ENCODE measurements at places on chromosomes 3 and 15.
A peak's percentile ranks its signal among the peaks of the same experiment; 100 is the strongest.

- no peak for DNase-seq
These were observed 1.7 kb downstream of the SEMA5B start for GRCh38 chr3:123025642-123026521.

GRCh38 chr15:42954291-42954690 is 33.7 kb upstream of the TTBK2 start:
- no peak for DNase-seq

- no peak for DNase-seq
These were observed 32.1 kb upstream of the PIAS1 start for GRCh38 chr15:68022061-68022460.

GRCh38 chr15:27176785-27177406 is 205.9 kb downstream of the GABRG3 start:
- no peak for DNase-seq

- peak; percentile 30 for DNase-seq
These were observed 603 bp downstream of the PLEKHO2 start for GRCh38 chr15:64842096-64842939.

GRCh38 chr3:171396048-171396447 is 64.2 kb downstream of the TNIK start:
- no peak for DNase-seq

- DNase-seq: no peak
These were observed 77.6 kb downstream of the DAPK2 start for GRCh38 chr15:63968700-63969099.

- DNase-seq: no peak
These were observed 33.5 kb upstream of the BCL6 start for GRCh38 chr3:187778726-187779125.

DNA sequence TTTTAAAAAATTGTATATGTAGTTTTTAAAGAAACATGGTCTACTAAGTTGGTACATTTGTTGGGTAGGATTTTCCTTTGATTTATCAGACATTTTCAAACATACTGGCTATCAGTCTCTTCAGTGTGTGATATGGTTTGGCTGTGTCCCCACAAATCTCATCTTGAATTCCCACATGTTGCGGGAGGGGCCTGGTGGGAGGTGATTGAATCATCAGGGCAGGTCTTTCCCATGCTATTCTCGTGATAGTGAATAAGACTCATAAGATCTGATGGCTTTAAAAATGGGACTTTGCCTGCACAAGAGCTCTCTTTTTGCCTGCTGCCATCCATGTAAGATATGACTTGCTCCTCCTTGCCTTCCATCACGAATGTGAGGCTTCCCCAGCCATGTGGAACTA is 121.9 kb downstream of the ABI3BP start:
- no peak for DNase-seq

- peak; percentile 64 for DNase-seq
These were observed 1.7 kb upstream of the CCR8 start for GRCh38 chr3:39327746-39328349.

DNA sequence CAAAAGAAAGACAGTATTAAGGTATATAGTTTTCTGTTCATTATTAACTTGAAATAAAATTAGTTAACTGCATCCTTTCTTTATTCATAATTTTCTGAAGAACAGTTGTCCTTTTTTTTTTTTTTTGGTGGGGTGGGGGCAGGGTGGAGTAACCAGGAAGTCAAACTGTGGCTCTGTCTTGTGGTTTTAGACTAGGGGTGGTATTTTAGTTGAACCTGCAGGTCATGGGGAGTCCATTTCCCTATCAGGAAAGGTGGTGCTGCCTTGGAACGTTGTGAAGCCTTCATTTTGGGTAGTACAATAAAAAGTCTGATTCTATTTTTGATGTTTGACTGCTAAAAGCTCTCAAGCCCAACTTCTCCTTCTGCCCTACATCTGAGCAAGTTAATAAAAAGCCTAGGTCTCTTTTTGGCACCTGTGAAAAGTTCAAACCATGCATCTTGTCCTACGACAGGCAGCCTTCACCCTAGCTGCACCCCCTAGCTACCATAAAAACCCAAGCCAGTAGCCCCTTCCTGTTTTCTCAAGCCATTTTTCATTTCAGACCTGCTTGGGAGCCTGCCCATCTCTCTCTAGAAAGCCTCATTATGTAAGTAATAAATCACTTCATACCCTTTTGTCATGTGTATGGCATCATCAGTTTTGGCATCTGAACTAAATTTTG is 31.2 kb upstream of the RIOX2 start:
- DNase-seq: no peak

- no peak for DNase-seq
These were observed 17.2 kb downstream of the PLXNA1 start for GRCh38 chr3:127000119-127000518.

DNA sequence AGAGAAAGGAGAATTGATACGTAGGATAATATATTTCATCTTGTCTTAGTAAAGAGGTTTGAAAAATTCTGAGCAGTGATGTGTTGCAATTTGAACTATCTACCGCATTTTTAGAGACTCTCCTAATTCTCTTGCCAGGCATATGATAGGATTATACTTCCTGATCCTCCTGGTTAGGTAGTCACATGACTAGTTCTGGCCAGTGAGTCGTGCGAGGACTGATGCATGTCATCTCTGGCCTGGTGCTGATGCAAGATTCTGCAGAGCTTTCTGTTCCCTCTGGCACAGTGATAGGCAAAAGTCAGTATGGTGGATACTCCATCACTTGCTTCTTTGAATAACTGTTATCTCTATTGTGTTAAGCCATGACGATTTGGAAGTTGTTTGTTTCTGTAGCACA is 277.6 kb upstream of the NAALADL2 start:
- DNase-seq: no peak

- no peak for DNase-seq
These were observed 8.4 kb downstream of the NR1D2 start for GRCh38 chr3:23953523-23953922.

DNA sequence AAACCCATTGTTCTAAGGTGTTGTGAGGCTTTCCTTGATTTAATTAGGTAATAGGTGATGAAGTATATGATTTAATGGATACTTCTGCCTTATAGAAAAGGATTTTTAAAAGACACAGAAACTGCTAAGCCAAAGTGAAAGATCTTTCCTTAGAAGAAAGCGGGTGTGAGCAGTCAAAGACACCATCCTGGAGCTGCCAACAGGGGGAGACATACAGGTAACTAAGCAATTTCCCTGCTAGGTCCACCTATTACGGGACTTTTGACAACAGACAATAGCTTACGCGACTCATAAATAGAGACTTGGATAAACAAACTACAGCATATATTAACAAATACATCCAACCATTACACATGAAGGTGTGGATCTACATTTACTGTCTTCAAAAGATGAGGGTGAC is 669.5 kb downstream of the SQOR start:
- DNase-seq: no peak

GRCh38 chr15:63288778-63289378 is 11.5 kb downstream of the APH1B start:
- no peak for DNase-seq

DNA sequence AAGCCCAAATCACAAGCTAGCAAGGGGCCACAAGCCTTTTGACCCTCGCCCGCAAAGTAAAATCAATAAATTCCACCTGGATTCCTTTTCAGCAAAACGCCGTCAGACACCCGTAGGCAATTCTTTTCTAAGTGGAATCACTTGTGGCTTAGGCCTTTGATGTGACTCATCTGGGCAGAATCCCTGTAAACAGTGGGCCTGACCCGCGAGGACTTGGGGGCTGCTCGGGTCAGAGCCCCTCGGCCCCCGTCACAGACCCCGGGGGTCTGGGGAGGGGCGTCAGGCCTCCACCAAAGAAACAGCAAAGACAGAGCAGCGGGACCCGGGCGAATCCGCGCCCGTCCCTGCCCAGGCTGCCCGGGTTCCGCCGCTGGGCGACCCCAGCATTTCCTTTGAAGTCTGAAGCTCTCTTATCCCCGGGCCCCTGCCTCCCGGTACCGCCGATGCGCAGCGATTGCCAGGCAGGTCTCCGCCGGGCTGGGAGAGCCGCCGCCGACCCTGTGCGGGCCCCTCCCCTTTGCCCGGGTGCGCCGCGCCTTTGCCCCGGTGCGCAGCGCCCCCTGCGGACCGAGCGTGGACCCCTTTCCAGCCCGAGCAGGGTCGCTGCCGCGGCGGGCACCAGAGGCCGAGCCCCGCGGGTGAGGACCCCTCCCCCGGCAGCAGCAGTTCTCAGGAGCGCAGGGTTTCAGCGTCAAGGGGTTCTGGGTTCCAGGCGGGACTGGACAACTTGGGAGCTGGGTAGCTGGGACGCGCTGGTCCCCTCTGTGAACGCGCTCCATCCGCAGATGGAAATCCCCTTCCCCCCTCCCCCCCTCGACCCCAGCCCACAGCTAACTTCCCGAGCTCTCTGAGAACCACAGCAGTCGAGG is 178.3 kb downstream of the UACA start:
- DNase-seq: peak; percentile 43

DNA sequence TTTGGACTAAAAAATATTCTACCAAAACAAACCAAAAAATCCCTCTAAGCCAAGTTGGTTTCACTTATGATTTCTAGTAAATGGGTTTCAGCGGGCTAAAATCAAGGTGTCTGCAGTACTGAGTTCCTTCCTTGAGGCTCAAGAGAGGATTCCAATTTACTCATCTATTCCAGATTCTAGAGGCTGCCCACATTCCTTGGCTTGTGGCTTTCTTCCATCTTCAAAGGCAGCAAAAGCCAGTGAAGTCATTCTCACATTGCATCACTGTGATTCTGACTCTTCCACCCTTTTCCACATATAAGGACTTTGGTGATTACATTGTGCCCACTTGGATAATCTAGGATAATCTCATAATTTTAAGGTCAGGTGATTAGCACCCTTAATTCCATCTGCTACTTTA is 48.1 kb downstream of the DPPA2 start:
- no peak for DNase-seq
